Karpas-422 (cell line): ENCODE measurements at places on chromosomes 3 and 15. TPM values are rescaled to one million over a fixed set of nuclear protein-coding genes. Genes with fewer than 3 reads are reported as not detected.

Gene CSPG4
- 0.11 TPM in 1 of 2 replicates, not detected in the other for total RNA-seq

Gene CYP1A2
- not detected in 2 replicates for total RNA-seq

Gene AHSG
- not detected in 2 replicates for total RNA-seq

Gene C2CD4B
- not detected in 2 replicates for total RNA-seq

Gene C3orf49
- not detected in 2 replicates for total RNA-seq

Gene SOX2
- total RNA-seq: 0.51 and 0.63 TPM in 2 replicates

Gene TRIM69
- total RNA-seq: 22.7 and 26.0 TPM in 2 replicates

Gene C3orf85
- total RNA-seq: not detected in 2 replicates

Gene ZPLD1
- not detected in 2 replicates for total RNA-seq

Gene BTD
- total RNA-seq: 5.2 and 7.1 TPM in 2 replicates

Gene RSL24D1
- 123 and 235 TPM in 2 replicates for total RNA-seq

Gene CHST13
- total RNA-seq: not detected in 2 replicates

Gene FETUB
- not detected in 2 replicates for total RNA-seq

Gene FANCD2OS
- not detected in 2 replicates for total RNA-seq

Gene GOLGA8S
- not detected in 2 replicates for total RNA-seq

Gene EEFSEC
- total RNA-seq: 10.1 and 18.2 TPM in 2 replicates

Gene ANKUB1
- total RNA-seq: not detected in 2 replicates

Gene RNU5B-1
- total RNA-seq: not detected in 2 replicates

Gene SHC4
- total RNA-seq: 0.22 TPM in 1 of 2 replicates, not detected in the other

Gene MAGI1
- total RNA-seq: 0.71 TPM in 1 of 2 replicates, not detected in the other

Gene SERPINI1
- total RNA-seq: 0.47 TPM in 1 of 2 replicates, not detected in the other

Gene CCK
- total RNA-seq: not detected in 2 replicates

Gene SLC24A5
- not detected in 2 replicates for total RNA-seq
